Cardiac muscle cell (in vitro differentiated cells and primary cell): ENCODE measurements at places on chromosomes 7 and 10. TPM values are rescaled to one million over a fixed set of nuclear protein-coding genes. Genes with fewer than 3 reads are reported as not detected.

HPS6 gene
- total RNA-seq = 35.2 and 44.4 TPM in 2 replicates

ADAM22 gene
- 4.1 and 5.8 TPM in 2 replicates for total RNA-seq

NPC1L1 gene
- 0.21 TPM in 1 of 2 replicates, not detected in the other for total RNA-seq

CDH23 gene
- total RNA-seq = 0.51 and 0.78 TPM in 2 replicates

CC2D2B gene
- 0.07 and 0.15 TPM in 2 replicates for total RNA-seq

BEND7 gene
- 10.1 and 10.7 TPM in 2 replicates for total RNA-seq

CPED1 gene
- 0.95 and 3.2 TPM in 2 replicates for total RNA-seq

MARVELD1 gene
- 35.2 and 38.3 TPM in 2 replicates for total RNA-seq

NME8 gene
- total RNA-seq = 0.06 and 0.07 TPM in 2 replicates

SEMA4G gene
- 8.1 and 18.1 TPM in 2 replicates for total RNA-seq

PRLHR gene
- not detected in 2 replicates for total RNA-seq

CCNY gene
- total RNA-seq = 38.9 and 52.3 TPM in 2 replicates

TFR2 gene
- 0.89 and 2.5 TPM in 2 replicates for total RNA-seq

PTPRE gene
- total RNA-seq = 4.2 and 5.6 TPM in 2 replicates

PIK3AP1 gene
- 2.0 and 2.7 TPM in 2 replicates for total RNA-seq

ZNF487 gene
- 8.8 and 9.0 TPM in 2 replicates for total RNA-seq

SAMD9L gene
- not detected in 2 replicates for total RNA-seq

SPDYE5 gene
- total RNA-seq = not detected in 2 replicates

MAGI2 gene
- 16.8 and 24.7 TPM in 2 replicates for total RNA-seq

KRIT1 gene
- total RNA-seq = 34.5 and 73.4 TPM in 2 replicates

PAPOLB gene
- total RNA-seq = 0.28 and 0.39 TPM in 2 replicates

TET1 gene
- total RNA-seq = 21.0 and 34.8 TPM in 2 replicates

BMPER gene
- total RNA-seq = 55.1 and 138 TPM in 2 replicates

TRPV6 gene
- 0.11 and 1.9 TPM in 2 replicates for total RNA-seq

SFXN4 gene
- 21.4 and 25.9 TPM in 2 replicates for total RNA-seq

ADIRF gene
- not detected in 2 replicates for total RNA-seq

SPDYE8 gene
- total RNA-seq = not detected in 2 replicates

OR6B1 gene
- not detected in 2 replicates for total RNA-seq

SPDYE1 gene
- total RNA-seq = not detected in 2 replicates

NPSR1 gene
- total RNA-seq = not detected in 2 replicates

POM121 gene
- 9.5 and 16.1 TPM in 2 replicates for total RNA-seq

MYL7 gene
- total RNA-seq = 9,288 and 26,089 TPM in 2 replicates

FOXI2 gene
- not detected in 2 replicates for total RNA-seq

DEPP1 gene
- 34.0 and 39.3 TPM in 2 replicates for total RNA-seq

AGAP9 gene
- total RNA-seq = 7.3 and 14.9 TPM in 2 replicates

GSDME gene
- total RNA-seq = 6.6 and 7.1 TPM in 2 replicates

SYNPO2L gene
- 12.1 and 13.6 TPM in 2 replicates for total RNA-seq

PTPN20 gene
- 0.42 and 0.46 TPM in 2 replicates for total RNA-seq

AGBL3 gene
- 1.4 and 1.7 TPM in 2 replicates for total RNA-seq

ABCC2 gene
- 0.07 and 0.86 TPM in 2 replicates for total RNA-seq

CCL24 gene
- not detected in 2 replicates for total RNA-seq

PILRB gene
- 28.5 and 29.1 TPM in 2 replicates for total RNA-seq

REEP3 gene
- 39.4 and 49.2 TPM in 2 replicates for total RNA-seq

FBXO24 gene
- 0.78 and 1.9 TPM in 2 replicates for total RNA-seq

CYP2E1 gene
- 1.1 and 4.1 TPM in 2 replicates for total RNA-seq

COL28A1 gene
- total RNA-seq = 0.21 and 0.83 TPM in 2 replicates

TRPV5 gene
- total RNA-seq = not detected in 2 replicates

SCIN gene
- 0.66 TPM in 1 of 2 replicates, not detected in the other for total RNA-seq

CALML5 gene
- total RNA-seq = not detected in 2 replicates

KLF14 gene
- not detected in 2 replicates for total RNA-seq
